ENCODE measurements at places on chromosomes 2 and 18.

GRCh38 chr2:161161074-161161706 lies 962 bp downstream of the TANK start:
- no peak for DNase-seq

DNA sequence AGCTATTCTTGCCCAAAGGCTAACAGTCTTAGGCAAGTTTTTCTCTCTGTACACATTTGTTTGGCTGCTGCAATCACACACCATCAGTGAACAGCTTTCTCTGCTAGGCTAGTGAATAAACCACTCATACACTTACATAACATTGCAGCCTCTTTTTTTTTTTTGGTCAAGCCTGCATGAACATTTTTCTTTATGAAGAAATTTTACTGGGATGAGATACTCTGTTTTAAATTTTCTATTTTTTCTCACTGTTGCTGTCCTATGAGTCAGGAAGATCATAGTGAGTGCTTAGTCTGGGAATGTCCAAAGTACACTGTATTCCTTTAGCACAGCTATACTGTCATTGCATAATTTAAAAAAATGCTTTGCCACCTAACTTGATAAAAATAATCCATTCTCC lies 58.5 kb downstream of the ROCK1 start:
- DNase-seq, result no peak

- DNase-seq, result no peak
These were observed 706.0 kb downstream of the KCNJ3 start for GRCh38 chr2:155404433-155405002.

DNA sequence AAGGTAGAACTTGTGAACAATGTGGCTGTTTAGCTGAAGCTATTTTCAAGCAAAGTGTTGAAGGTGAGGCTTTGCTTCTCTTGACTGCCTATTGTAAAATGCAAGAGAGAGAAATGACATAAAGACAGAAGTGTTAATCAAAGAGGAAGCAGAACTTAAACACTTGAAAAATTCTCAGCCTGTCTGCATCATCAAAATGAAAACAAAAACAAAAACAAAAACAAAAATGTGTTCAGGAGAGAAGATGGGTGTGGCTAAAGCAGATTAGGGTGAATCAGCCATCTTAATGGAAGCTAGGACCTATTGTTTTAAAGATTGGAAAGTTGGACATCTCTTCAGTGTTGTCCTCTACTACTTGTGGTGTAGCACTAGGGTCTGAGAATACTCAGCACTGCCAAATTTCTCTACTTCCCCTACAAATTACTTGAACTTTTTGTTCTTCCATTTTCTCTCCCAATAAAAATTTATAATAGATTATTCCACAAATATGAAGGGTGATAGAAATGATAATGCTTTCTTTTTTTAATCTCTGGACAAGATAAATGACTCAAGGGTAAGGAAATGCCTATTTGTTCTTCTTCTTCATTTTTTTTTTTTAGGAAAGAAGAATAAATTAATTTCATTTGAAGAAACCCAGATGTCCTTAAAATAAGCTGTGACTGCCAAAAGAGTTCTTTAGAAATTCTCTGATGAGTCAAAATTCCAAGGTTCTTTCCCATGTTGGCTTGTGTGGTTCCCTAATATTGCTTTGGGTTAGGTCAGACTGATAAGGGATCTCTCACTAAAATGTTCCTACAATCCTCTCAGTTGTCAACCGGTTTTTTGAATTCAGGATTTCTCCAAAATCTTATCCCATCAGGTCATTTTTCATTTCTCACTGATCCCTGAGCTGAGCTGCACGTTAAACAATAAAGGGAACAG lies 571.2 kb upstream of the ZEB2 start:
- DNase-seq, result no peak

- DNase-seq, result no peak
These were observed 12.3 kb upstream of the POLI start for GRCh38 chr18:54257015-54257414.

- no peak for DNase-seq
These were observed 146.3 kb upstream of the LMAN1 start for GRCh38 chr18:59505356-59505755.

- DNase-seq, result no peak
These were observed 40.6 kb downstream of the GPD2 start for GRCh38 chr2:156476850-156477206.

DNA sequence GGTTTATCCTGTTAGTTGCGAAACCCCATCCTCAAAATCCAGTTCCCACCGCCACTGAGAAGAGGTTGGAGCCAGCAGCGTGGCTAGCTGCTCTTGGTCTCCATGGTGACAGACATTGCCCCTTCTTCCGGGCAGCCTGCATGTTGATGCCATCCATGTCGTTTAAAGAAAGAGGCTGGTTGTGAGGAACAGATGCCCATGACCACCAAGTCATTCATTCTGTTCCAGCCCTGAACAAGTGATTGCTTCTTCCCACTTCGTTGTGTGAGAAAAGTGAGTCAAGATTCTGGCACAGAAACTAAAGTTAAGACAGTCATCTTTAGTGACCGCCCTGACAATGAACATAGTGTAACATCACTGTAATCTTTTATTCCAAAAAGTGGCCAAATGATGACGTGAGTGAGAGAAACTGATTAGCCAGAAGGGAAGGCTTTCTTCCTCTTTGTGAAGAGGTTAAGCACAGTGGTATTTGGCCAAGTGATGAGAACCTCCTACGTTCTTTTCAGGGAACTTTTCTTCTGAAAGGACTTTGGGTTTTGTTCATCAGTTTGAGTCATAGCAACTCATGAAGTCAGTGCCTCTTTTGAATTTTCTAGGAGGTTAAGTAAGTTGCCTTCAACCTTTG lies 272.5 kb downstream of the GALR1 start:
- no peak for DNase-seq

DNA sequence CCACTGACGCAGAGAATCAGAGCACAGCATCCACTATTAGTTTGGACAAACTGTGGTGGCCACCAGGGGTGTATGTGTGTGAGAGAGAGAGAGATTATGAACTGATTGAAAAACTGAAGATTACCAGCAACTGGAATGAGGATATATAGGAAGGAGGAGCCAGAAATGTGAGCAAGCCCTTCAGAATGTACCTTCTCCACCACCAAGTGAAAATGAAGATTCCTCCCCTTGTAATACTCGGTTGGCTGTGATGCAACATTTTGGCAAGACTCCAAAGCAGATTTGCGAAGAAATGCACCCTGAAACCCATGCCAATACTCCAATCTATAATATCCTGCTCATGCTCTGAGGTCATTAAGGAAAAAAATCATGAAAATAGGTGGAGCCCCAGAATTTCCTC lies 121.2 kb upstream of the SLC35G4 start:
- DNase-seq, result no peak

DNA sequence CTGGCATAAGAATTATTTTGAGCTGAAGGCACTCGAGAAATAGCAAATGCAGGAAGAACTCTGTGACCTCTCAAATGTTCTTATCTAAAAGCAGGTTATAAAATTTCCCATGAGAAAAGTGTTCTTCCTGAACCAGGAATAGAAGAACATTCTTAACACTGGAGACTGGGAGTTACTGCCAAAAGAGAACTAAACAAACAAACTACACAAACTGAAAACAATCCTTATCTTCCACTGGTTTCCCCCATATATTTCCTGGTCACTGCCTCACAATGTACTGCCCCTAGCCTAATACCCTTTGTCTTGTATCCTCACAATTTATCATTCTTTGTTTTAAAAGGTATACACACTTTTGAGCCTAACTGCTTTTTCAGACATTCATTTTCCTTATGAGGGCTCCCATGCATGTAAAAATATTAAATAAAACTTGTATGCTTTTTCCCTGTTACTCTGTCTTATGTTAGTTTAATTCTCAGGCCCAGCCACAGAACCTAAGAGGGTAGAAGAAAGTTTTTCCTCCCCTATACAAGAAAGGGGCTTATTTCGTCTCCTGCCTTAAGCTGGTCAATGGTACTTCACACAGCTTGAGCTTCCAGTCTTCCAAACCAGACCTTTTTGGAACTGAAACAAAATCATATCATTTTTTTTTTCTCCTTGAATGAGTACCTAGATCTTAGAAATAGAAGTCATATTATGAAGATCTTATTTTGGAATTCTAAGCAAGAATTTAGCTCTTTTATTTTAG lies 110.6 kb downstream of the MSTN start:
- DNase-seq, result no peak

- DNase-seq, result peak; percentile 7
These were observed 61.6 kb downstream of the COPS8 start for GRCh38 chr2:237147317-237147716.

DNA sequence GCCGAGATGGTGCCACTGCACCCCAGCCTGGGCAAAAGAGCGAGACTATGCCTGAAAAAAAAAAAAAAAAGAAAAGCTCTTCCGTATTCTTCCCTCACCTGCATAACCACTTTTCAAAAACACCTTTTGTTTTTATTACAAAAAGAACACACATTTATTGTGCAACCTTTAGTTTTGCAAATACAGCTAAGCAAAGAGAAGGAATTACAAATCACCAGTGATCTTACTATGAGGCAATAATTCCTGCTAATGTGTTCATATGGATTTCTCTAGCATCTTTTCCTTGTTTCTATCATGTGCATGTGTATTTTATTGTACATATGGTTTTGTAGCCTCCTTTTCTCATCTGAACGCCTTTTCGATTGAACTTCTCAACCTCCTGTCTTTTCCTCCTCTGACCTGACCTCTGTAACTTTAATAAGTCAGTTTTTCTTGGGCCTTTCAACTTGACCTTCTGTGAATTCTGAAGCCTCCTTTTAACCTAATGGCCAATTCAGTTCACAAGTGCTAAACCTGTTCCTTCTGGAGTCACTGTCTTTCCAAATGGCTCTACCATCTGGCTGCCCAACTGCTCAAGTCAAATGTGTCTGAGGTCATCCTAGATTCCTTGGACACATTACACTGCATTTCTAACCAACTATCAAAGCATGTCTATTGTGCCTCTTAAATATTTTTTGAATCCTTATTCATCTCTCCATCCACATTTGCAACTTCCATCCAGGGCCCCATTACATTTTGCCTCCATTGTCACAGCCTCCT lies 59.1 kb upstream of the DAPL1 start:
- DNase-seq, result no peak

DNA sequence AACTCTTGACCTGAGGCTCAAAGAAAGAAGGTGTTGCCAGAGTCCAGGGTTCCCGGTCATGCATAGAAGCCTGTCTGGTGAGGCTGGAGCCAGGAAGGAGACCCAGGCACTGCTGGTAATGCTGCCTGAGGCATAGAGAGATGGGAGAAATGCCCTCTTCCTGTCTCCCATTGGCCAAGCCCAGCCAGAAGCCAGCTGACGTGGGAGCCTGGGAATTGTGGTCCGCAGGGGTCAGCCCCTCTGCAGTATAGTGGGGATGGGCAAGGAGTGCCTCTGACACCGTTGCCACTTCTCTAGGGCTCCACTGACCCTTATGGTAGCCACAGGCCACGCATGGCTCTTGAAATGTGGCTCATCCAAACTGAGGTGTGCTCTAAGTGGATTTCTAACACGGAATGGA lies 95.7 kb downstream of the CTIF start:
- no peak for DNase-seq

GRCh38 chr18:32802591-32803451 lies 30.0 kb upstream of the KLHL14 start:
- DNase-seq, result no peak

DNA sequence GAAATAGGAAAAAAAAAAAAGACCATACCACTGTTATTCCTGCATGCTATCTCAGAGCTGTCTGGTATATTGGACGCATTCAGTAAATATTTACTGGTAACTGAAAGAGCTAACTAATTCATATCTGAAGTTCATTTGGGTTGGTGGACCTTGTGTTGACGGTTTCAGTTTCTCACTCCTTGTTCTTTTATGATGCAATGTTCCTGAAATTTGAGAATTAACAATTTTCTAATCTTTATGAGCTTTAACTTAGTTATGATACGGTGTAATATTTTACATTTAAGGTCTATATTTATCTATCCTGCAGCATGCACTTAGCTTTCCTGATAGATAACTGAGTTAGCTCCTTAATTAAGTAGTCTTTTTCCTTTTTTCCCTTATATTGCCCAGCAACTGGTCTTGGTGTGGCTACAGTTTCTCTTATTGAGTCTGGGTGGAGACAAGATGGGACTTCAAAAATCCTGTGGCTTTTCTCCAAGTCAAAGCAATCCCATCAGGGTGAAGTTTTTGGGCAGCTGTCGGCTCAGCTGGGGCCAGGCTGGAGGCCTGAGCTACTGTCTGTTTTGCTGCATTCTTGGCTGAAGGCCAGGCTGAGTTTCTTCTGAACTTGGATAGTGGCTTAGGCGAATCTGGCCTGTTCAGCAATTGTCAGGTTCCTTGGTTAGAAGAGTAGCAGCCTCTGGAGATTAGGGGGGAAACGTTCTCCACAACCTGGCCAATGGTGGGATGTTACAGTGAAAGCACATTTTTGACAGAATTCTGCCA lies 78.4 kb upstream of the MEX3C start:
- DNase-seq, result peak; percentile 35

DNA sequence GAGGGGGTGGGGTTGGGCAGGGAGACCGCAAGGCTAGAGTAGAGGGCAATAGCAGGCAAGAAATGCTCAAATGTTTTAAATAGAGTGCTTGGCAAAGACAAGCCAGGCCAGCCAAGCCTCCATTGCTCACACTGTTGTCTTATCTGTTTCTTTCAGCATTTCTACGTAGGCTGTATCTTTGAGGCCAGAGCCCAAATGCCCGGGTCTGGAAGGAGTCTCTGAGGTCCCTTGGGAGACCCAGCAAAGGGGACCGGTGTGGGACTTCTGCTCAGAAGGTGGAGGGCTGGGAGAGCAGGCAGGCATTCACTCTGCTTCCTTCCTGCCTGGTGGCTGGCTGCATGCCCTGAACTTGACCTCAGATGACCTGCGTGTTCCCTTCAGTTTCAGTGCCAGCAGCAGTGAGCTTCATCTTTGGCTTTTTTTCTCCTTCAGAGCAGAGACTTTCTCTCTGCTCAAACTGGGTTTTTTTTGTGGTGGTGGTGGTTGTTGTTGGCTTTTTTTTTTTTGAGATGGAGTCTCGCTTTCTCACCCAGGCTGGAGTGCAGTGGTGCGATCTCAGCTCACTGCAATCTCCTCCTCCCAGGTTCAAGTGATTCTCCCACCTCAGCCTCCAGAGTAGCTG lies 13.7 kb upstream of the TET3 start:
- DNase-seq, result peak; percentile 93

DNA sequence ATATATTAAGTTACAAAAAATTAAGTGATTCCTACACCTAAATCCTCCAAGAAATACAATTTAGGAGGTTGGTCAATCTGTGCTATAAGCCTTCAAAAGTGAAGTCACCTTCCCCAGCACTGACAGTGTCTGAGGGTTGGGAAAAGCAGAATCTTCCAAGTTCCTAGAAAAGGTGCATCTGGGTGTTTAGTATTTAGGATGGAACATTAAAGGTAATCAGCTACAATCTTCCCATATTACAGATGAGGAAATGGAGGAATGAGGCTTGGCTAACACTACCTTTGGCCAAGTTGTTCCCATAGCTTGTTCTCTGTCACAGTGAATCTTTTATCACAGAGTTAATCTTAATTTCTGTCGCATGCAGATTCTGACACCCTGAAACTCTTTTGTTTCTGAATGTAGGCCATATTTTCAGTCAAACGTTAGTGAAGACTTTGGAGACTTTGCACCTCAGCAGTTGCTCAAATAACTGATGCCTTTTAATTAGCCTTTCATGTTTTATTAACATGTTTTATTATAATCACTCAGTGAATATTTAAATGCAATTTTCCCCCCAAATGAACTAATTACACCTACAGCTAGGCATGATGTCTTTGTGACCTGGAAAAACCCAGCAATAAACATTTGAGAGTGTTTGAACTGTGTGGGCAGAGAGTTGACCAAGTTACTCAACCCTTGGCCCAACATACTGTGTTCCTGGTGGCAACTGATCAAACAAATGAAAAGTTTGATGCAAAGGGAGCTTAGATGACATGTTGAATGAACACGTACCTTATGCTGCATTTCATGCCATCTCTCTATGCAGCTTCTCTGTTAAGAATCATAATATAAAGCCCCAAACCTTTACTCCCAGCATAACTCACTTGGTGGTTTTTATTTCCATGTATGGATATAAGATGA lies 17.6 kb downstream of the FN1 start:
- no peak for DNase-seq

GRCh38 chr2:58130238-58130637 lies 83.6 kb downstream of the VRK2 start:
- DNase-seq, result no peak

All from erythroblast (primary cell).